Fibroblast of lung (primary cell): ENCODE measurements at places on chromosomes 6 and 20.

- DNase-seq, result peak; percentile 79
Measured at GRCh38 chr20:4063631-4064030, 48.3 kb upstream of the RNF24 start.

DNA sequence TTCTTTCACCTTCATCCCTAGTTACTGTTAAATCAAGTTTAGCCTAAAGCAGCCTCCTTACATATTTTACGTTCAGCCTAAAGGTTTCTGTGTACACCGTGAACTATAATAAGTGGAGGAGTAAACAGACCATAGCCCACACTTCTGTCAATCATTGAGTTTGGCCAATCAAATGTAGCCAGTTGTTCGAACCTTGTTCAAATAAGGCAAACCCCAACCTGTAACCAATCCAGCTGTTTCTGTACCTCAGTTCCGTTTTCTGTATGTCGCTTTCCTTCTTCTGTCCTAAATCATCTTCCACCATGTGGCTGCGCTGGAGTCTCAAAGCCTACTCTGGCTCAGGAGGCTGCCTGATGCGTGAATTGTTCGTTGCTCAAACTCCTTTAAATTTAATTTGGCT lies 1.8 kb upstream of the FBXO30 start:
- no peak for DNase-seq

GRCh38 chr6:55675941-55676340 lies 96.9 kb upstream of the HMGCLL1 start:
- DNase-seq, result peak; percentile 81

- no peak for DNase-seq
Measured at GRCh38 chr6:93746892-93747291, 327.5 kb upstream of the EPHA7 start.

- DNase-seq, result no peak
Measured at GRCh38 chr6:100987556-100987955, 106.4 kb upstream of the ASCC3 start.

GRCh38 chr6:17869010-17869752 lies 118.3 kb downstream of the KIF13A start:
- DNase-seq, result no peak

GRCh38 chr6:63349401-63349800 lies 29.6 kb upstream of the LGSN start:
- no peak for DNase-seq

DNA sequence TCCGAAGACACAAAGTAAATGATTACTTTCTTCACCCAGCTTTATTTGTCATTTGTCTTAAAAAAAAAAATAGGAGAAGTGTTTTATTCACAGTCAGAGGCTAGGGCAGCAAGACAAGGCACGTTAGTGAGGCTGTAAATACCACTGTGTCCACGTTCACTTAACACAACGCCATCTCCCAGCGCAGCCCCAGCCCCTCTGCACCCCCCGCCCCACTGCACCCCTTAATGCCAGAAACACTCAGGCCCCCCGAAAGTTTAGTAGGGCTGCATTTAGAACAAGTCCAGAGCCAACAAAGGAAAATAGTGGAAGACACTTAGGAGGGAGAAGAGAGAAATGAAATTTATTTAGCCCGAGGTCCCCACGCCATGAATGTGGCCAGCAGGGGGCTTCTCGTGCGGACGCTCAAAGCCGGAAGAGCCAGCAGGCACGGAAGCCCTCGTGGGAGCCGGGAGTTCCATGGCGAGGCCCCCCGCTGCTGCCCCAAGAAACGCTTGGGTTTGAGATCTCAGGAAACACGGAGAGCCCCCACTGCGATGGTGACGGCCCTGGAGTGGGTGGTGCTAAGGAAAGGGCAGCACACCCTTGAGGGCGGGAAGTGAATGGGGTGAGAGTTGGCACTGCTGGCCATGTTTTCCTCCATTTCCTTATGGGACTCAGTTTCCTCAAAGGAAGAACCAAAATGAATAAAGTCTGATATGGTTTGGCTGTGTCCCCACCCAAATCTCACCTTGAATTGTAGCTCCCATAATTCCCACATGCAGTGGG lies 50.2 kb downstream of the IYD start:
- peak; percentile 55 for DNase-seq

DNA sequence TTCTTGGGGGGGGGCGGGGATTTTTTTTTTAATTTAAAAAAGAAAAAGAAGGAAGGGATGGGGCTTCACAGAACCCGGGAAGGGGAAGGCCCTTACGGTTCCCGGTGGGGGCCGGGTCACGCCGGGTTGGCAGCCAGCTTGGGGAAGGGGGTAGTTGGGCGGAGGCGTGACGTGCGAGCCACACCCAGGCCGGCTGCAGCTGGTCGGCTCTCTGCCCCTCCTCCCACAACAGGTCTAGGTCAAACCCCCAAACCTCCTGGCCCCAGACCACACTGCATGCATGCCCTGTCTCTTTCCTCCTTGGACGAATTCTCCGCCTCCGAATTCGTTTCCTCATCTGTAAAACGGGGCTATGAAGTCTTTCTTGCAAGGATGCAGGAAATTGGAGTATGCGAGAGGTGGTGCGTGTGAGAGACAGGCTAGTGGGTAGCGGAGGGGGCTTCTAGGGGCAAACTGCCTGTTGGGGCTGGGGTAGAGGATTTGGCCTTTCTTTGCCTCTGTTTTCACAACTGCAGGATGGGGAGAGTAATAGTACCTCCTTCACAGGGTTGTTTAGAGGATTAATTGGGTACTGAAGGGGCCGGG lies 828 bp downstream of the HCK start:
- DNase-seq, result no peak

DNA sequence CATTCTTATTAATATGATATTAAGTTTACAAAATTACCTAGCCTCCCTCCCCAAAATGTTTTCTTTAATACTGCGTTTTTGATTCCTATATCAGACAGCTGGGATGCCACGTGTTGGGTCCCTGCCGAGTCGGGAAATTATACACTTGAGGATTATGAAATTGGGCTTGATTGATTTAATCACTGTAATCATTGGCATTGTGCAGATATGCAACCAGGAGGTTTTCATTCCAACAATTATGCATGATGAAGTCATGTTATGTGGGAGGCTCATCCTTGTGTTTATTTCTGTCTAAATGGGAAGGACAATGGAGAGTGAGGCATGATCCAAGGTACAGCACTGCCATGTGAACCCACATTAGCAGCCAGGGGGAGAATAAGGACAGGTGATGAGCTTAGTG lies 30.6 kb upstream of the RIPOR2 start:
- DNase-seq, result no peak

DNA sequence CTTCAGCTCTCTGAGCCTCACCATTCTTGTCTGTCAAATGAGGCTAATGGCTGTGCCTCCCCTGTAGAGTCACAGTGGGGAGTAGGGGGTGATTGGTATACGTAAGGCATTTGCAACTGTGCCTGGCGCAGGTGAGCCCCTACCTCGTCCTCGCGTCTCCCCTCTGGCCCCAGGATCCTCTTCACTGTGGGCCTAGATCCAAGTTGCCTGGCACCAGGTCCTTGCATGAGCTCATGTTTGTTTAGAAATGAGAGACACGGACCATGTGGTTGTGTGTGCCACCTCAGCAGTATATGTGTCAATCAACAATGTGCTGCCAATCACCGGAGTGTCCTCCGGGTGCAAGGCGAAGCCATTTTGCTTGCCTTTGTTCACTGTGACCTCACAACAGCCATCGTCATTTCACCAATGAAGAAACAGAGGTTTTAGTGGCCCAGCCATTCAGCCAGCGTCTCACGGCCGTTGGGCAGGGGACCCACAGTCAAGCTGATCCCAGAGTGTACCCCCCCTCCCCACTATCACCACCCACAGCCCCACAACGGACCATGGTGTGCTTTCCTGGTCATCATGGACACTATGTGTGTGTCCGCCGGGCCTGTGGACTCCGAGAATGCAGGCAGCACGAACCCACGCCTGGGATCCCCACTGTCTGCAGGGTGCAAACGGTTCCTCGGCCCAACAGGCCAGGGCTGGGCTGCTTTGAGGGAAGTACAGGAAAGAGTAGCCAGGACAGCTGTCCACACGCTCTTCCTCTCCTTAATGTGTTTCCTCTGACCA lies 35.9 kb upstream of the STX16 start:
- no peak for DNase-seq

DNA sequence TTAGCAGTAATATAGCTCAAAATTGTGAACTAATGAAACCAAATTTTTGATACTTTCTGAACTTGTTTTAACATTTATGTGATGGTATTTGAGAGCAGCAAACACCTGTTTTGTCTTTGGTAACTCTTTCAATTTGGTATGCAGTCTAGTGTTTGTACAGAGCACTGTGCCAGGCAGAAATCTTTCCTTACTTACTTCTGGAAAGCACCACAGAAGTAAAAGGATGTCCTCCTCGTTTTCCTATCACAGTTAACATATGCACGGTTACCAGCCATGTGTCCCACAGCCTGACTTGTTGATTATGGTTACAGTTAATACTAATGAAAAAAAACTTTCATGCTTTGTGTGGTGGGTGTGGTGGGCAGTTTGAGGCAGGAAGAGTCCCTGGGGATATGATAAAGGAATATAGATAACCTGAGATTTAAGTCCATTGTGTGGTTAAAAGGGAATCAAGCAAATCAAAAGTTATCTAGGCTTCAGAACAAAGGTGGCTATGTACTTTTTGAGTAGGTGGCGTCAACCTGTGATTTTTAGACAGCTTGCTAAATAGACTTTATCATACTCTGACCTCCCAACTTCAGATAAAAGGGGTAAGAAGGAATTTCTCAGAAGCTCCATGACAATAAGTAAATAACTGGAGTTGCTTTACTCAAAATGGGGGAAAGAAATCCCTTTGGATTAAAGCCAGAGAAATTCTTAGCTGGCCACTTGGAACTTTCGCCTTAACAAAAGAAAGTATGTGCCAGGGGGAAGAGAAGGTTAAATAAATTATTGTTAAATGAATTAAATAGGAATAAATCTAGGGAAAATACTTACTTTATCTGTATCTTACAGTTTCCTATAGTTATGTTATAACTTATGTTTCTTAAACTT lies 20.1 kb upstream of the COL10A1 start:
- DNase-seq, result peak; percentile 50

GRCh38 chr6:105836889-105837288 lies 249.2 kb upstream of the PRDM1 start:
- no peak for DNase-seq

DNA sequence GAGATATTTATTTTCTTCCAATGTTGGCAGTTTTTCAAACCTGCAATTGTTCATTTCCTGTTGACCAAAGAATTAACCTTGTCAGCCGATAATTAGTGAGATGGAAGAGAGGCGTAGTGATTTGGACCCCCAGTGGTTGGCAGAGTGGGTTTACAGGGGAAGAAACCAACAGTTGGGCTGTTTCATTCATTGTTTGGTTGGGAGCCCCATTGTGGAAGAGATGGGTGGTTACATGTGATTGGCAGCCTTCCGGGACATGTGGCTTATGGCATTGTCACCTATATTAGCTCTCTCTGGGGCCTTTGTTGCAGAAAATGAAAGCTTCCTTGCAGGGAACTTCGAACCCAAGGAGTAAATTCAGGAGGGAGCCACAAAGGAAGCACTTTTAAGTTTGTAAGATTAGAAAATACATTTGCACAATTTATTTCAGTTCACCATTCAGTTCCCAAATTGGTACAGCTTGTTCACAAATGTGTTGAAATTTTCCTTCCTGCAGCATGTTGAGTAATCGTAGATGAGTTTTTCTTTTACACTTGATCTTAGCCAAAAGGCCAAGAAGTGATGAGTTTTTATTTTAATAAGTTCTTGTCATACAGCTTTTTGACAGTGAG lies 50.3 kb upstream of the CDKAL1 start:
- no peak for DNase-seq

- DNase-seq, result no peak
Measured at GRCh38 chr6:157768304-157768703, 54.7 kb upstream of the SNX9 start.

GRCh38 chr6:108727966-108728730 lies 120.1 kb upstream of the ARMC2 start:
- no peak for DNase-seq

DNA sequence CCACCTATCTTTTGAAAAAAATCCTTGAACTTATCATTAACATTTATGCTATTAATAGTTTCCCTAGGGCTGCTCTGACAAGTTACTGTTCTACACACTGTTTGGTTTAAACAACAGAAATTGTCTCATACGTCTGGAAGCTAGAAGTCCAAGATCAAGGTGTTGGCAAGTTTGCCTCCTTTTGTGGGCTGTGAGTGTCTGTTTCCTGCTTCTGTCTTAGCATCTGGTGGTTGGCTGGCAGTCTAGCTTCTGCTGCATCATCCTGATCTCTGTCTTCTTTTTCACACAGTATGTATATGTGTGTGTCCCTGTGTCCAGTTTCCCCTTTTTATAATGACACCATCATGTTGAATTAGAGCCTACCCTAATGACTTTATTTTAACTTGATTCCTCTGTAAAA lies 154.8 kb downstream of the RPS12 start:
- peak; percentile 76 for DNase-seq

DNA sequence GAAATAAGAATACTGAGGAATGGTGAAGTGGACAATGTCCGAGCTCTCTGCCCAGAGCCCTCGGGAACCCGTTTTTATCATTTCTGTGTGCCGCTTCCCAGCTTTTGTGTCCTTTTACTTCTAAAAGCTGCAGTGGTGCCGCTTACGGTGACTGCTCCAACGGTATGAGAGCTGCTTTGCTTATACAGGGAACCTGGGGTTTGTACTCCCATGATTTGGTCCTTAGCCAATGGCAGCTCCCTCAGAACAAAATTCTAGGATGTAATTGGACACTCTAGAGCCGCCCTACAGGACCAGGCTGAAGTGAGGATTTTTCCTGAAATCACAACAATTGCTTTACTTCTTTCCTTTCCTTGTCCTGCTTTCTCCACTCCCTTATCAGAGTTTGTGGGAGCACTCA lies 24.2 kb upstream of the PCSK2 start:
- no peak for DNase-seq
